ENCODE measurements at places on chromosomes 5 and 9. TPM values are rescaled to one million over a fixed set of nuclear protein-coding genes. Genes with fewer than 3 reads are reported as not detected.

- DNase-seq = no peak
Observed at GRCh38 chr5:6188344-6188743, 190.0 kb downstream of the MED10 start.

- no peak for DNase-seq
Observed at GRCh38 chr5:178176791-178177190, 10.4 kb downstream of the GMCL2 start.

- DNase-seq = no peak
Observed at GRCh38 chr9:71853084-71853483, 57.9 kb downstream of the ABHD17B start.

GRCh38 chr5:122394284-122394930, 82.4 kb downstream of the SNCAIP start:
- DNase-seq = no peak

Gene INSL4
- not detected for total RNA-seq

Gene ELOVL7
- 2.9 TPM for total RNA-seq

Gene SEMA6A
- total RNA-seq = 0.54 TPM

GRCh38 chr9:38284588-38285051, 107.9 kb upstream of the ALDH1B1 start:
- DNase-seq = no peak

Gene SPINK7
- not detected for total RNA-seq

Gene OTP
- 0.05 TPM for total RNA-seq

Gene AK8
- total RNA-seq = 0.39 TPM

- DNase-seq = no peak
Observed at GRCh38 chr9:133210609-133211008, 1.6 kb upstream of the OBP2B start.

Gene LRRC19
- not detected for total RNA-seq

DNA sequence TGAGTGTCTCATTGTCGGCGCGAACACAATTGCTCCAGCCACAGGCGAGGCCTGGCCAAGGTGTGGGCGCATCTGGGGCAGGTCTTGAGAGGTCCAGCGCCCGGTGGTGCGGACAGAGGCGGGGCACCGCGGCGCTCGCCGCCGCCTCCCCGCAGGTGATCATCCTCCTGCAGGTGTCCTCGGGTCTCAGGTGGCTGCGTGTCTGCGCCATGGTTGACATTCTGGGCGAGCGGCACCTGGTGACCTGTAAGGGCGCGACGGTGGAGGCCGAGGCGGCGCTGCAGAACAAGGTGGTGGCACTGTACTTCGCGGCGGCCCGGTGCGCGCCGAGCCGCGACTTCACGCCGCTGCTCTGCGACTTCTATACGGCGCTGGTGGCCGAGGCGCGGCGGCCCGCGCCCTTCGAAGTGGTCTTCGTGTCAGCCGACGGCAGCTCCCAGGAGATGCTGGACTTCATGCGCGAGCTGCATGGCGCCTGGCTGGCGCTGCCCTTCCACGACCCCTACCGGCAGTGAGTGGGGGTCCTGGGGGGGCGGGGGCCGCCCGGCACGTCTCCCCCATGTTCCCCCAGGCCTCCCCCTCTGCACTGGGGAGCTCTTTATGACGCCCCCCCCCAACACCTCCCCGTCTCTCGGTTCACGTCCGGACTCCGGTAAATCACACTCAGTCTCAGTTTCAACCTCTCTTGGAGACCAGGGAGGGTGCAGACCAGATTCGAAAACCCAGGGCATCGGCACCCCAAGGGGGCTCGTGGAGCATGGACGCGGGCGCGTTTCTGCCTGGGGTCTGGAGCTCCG, 446 bp downstream of the NXNL2 start:
- DNase-seq = no peak

- no peak for DNase-seq
Observed at GRCh38 chr5:33789567-33789957, 102.2 kb downstream of the ADAMTS12 start.

Measured in Panc1 (cell line).